ENCODE measurements at places on chromosomes 12 and 14. TPM values are rescaled to one million over a fixed set of nuclear protein-coding genes. Genes with fewer than 3 reads are reported as not detected.

GRCh38 chr12:12480074-12480473, 82.6 kb downstream of the DUSP16 start:
- no peak for DNase-seq

TRHDE gene
- polyA plus RNA-seq = 17.6 TPM

GRCh38 chr12:53974084-53975063, at the start of gene HOTAIR:
Gene HOTAIR (minus strand): TSS chr12:53974954.
- DNase-seq = no peak

- peak; percentile 29 for DNase-seq
Observed at GRCh38 chr14:23562822-23563472, 4.6 kb downstream of the AP1G2 start.

DNA sequence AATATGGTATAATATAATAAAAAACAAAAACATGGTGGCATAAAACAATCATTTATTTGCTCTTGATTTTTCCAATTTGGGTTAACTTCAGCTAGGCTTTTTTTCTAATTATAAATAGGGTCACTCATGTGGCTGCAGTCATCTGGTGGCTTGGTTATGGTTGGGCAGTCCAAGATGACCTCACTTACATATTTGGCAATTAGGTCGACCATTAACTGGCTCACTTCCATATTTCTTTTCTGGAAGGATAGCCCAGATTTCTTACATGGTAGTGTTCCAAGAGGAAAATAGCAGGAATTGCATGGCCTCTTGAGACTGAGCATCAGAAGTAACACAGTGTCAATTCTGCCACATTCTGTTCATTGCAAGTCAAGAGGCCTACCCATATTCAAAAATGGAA, 153.4 kb downstream of the FUT8 start:
- DNase-seq = peak; percentile 33

ARMH4 gene
- polyA plus RNA-seq = 18.7 TPM

GRCh38 chr12:96466939-96467751, 22.2 kb upstream of the CFAP54 start:
- DNase-seq = no peak

PTPRR gene
- 0.43 TPM for polyA plus RNA-seq

GARIN6 gene
- polyA plus RNA-seq = not detected

MIP gene
- polyA plus RNA-seq = not detected

- no peak for DNase-seq
Observed at GRCh38 chr12:124477107-124477915, 90.1 kb downstream of the NCOR2 start.

DNA sequence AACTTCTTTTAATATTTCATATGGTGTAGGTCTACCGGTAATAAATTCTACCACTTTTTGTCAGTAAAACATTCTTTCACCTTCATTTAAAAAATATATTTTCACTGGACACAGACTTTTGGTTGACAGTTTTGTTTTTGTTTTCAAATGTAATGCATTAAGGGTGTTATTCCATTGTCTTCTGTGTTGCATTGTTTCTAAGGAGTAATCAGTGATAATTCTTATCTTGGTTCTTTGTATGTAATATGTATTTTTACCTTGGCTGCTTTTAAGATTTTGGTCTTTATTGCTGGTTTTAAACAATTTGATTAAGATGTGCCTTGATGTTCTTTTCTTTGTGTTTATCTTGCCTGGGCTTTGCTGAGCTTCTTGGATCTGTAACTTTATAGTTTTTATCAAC, 4.1 kb downstream of the MAP1LC3B2 start:
- DNase-seq = no peak

GRCh38 chr12:53577941-53578352, 48.2 kb downstream of the ATF7 start:
- DNase-seq = no peak

ACSM4 gene
- polyA plus RNA-seq = not detected

DNA sequence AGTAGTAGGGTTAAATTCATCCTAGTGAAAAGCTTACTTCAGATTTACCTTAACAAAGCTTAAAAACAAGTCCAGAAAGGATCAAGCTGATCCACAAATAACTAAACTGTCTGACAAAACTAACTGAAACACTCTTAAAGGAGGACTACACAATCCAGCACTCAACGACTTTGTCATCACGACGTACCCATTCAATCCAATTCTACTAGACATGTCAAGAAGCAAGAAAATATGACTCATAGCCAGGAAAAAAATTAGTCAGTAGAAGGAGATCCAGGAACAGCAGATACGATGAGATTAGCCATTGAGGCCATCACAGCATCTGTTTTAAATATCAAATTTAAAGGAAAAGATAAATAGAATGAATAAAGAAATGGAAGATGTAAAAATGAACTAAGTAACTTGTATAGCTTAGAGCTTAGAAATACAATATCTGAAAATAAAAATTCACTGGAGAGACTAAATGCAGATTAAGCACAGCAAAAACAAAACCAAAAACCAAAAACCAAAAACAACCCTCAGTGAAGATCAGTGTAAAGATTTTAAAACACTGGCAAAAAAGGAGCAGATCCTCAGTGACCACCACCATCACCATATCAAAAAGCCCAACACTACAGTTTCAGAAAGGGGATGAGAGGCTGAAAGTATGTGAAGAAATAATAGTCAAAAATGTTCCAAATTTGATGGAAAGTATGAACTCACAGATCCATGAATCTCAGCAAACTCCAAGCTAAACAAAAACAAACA, 95.0 kb upstream of the CCND2 start:
- no peak for DNase-seq

DNA sequence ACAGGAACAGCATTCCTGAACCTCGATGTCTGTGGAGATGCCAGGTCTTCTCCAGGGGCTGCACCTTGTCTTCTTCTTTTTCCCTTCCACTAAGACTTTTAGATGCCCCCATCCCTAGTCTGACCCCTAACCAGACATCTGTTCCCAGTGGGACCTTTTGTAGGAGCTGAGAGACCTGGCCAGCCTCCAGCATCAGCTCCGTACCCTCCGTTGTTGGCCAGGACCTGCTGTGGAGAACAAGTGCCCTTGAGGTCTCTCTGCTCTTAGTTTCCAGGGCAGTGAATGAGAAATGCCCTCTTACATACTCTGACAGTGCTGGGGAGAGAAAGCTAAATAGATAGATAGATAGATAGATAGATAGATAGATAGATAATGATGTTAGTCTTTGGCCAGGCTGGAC, 16.8 kb upstream of the SDR39U1 start:
- no peak for DNase-seq

GRCh38 chr12:9133216-9133916, 17.6 kb upstream of the A2M start:
- peak; percentile 71 for DNase-seq

- peak; percentile 99 for DNase-seq
Observed at GRCh38 chr12:11797317-11797913, 147.9 kb downstream of the ETV6 start.

DNA sequence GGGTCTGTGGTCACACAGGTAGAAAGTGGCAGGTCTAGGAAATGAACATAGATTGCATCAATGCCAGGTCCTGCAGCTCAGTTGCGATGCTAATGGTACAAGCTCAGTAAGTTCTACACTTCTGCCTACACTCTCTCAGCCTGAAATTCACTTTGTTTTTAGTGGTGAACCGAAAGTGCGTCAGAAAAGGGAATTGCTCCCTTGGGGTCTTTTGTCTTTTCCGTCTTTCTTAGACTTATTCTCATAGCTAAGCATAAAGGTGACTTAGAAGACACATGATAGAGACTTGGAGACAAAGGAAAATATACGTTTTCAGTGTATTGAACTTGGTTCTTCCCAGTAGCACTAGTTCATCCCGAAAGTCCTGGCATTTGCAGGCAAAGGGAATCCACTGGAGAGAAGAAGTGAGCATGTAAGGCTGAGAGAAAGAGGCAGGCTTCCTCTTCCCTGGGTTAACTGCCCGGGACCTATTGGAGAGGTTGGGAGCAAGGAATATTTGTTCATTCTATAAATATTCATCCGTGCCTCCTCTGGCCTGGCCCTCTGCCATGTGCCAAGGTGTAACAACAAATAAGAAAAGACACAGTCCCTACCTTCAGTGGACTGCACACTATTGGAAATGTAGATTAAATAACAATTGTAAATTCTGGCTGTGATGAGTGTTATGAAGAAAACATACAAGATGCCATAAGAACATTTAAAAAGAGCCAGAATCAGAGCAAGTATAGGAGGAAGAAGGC, 785.8 kb downstream of the MED13L start:
- no peak for DNase-seq

PLEKHG7 gene
- polyA plus RNA-seq = not detected

DNA sequence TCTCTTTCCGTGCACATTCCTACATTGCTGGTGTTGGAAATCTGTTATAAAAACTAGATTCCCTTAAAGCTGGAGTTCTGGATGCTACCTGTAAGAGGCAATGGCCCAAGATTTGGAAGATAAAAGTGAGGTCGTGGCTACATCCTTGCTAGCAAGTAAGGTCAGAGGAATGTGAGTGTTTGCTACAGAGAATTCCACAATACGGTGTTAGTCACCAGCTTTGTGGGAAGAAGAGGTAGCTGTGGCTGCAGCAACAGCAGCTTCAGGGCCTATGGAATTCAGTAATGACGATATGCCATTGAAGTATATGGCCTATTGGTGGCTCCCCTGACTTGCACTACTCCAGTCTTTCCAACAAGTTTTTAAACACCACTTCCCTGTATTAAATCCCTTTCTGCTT, 227.7 kb upstream of the TMEM260 start:
- DNase-seq = peak; percentile 46

GRCh38 chr14:26856876-26857518, 259.2 kb upstream of the NOVA1 start:
- no peak for DNase-seq

- DNase-seq = peak; percentile 39
Observed at GRCh38 chr14:22981090-22981875, 1.1 kb downstream of the AJUBA start.

GRCh38 chr14:56562883-56563282, 16.7 kb upstream of the TMEM260 start:
- no peak for DNase-seq

PKP2 gene
- polyA plus RNA-seq = 0.03 TPM

TCTN2 gene
- 11.6 TPM for polyA plus RNA-seq

DNA sequence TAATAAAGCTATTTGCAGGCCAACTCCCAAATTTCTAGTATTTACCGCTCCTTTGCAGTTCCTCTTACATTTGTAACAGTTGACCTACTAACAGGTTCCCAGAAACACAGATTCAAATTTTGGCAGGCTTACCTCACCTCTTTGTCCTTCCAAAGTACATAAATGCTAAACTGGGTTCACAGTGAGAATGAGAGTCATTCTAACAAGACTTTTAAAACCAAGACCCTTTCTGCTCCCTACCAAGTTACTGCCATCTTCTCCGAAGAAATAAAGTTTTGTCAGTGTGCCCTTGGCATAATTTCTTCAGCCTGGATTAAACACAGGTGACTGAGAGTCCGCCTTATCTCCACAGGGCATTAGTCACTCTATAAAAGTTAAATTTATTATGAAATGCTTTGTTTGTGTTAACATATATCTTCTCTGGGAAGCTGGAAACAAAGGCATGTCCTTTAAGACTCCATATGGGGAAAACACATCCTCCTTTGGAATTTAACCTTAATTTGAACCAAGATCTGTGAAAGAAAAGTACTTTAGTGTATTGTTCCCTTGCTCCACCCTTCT, 28.2 kb downstream of the FOXA1 start:
- no peak for DNase-seq

DNA sequence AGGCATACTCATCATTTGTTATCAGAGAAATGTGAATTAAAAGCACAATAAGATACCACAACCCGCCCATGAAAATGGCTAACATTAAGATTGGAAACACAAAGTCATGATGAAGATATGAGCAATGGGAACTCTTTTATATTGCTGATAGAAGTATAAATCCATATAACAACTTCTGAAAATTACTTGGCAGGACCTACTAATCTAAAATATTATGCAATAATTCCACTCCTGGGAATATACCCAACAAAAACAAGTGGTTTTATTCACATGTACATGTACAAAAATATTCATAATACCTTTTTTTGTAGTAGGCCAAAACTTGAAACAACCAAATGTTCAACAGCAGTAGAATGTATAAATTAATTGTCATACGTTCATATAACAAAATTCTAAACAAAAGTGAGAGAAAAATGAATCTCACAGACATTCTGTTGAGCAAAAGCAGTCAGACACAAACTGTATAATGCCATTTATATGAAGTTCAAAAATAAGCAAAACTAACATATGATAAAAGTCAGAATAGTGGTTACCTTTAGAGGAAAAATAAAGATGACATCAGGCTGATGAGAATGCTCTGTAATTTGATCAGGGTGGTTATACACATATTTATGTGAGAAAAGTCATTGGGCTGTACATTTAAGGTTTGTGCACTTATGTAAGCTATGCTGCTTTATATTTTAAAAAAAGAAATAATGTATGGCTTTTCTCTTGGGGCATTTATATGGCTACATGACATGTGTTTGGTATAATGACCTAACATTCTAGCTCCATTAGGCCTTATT, 309.2 kb upstream of the KITLG start:
- DNase-seq = peak; percentile 65

- no peak for DNase-seq
Observed at GRCh38 chr14:96614481-96614881, 112.3 kb downstream of the PAPOLA start.

GRCh38 chr14:24162093-24162492, 1.0 kb downstream of the IRF9 start:
- DNase-seq = no peak

DNA sequence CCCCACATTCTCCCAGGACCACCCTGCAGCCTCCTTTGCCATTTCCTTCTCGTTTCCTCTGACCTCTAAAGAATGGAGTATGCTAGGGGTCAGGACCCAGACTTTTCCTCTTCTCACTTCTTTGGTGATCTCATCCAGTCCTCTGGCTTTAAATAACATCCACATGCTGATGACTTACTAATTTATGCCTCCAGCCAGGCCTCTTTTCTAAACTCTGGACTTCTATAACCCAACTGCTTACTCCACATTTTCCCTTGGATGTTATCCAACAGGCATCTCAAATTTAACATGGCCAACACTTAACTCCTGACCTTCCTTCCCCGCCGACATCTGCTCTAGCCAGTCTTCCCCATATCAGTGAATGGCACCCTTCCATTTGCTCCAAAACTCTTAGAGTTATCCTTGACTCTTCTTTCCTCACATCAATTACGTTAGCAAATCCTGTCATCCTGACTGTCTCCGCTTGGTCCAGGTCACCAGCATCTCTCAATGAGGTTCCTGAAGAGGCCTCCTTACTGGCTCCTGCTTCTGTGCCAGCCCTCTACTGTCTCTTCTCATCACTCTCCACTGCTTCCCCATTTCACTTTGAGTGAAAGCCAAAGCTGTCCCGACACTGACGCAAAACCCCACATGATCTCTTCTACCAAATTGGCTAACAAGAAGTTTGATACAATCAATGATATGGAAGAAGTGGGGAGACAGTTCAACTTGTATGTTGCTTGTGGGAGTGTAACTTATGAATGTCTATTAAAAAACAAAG, 42.7 kb downstream of the TMBIM6 start:
- peak; percentile 70 for DNase-seq

DNA sequence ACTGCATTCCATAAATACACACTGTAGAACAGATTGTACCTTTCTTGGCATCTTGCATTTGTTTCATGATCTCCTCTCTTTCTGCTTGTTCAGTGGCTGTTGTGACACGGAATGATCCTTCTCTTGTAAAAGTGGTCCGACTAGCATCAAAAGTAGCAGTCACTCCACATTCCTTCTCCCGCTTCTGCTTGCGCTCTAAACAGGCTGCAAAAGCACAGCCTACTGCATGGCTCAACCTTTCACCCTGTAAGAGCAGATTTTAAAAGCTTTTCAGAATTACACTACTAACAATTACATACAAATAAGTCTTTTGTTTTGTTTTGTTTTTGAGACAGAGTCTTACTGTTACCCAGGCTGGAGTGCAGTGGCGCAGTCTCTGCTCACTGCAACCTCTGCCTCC, 49.8 kb downstream of the PAPLN start:
- no peak for DNase-seq

OR6C4 gene
- not detected for polyA plus RNA-seq

GRCh38 chr12:122350141-122350848, 72.2 kb downstream of the CLIP1 start:
- peak; percentile 80 for DNase-seq
